Muscle of arm (tissue), 14 donors: ENCODE measurements at places on chromosomes 12 and 14.

DNA sequence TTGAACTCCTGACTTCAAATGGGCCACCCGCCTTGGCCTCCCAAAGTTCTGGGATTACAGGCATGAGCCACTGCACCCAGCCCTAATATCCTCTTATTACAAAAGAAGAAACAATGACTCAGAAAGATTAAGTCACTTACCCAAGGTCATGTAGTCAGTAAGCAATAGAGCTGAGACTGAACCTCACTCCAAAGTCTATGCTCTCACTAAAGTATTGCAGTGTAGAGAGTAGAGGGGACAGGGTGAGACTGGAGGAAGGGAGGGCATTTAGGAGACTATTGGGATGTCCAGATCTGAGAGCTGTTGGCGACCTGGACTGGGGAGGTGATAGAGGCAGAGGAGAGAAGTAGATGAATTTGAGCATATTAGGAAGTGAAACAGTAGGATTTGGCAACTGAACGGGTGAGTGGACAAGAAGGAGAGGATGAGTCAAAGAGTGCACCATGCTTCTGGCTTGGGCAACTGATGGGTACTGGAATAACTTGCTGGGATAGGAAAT, 11.8 kb downstream of the P2RX7 start:
- no peak for DNase-seq

- no peak for DNase-seq
These were observed 66.1 kb downstream of the ACADS start for GRCh38 chr12:120791669-120792176.

DNA sequence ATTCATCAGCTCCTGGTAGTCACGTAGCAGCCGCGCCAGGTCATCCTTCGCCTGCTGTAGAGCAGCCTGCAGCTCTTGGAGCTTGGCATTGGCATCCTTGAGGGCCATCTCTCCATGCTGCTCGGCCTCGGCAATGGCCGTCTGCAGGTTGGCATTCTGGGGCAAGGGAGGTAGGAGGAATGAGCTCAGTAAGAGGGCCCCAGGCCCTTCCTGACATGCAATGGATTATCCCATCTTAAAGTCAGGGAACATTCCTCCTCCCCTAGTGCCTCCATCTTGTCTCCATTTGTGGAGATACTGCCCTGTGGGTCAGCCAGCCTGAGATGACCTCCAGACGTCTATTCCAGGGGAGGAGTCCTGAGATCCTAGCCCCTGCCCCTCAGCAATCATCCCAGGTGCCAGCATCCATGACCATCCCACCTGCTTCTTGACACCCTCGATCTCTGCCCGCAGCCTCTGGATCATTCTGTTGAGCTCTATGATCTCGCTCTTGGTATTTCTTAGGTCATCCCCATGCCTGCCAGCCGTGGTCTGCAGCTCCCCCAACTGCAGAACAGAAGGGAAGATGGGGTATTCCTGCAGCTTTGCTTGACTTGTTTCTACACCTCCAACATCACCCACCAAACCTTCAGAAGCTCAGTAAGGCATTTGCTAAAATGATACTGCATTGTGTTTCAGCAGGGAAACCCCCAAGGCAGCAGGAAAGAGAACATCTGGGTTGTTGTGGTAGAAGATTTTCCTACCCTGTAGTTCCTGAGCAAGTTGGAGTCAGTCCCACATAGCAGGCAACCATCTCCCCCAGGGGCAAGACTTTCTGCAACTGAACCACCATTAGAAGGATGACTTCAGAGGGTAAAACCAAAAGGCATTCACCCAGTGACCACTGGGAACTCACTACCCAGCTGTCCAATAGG, 4.4 kb downstream of the KRT3 start:
- DNase-seq, result no peak

DNA sequence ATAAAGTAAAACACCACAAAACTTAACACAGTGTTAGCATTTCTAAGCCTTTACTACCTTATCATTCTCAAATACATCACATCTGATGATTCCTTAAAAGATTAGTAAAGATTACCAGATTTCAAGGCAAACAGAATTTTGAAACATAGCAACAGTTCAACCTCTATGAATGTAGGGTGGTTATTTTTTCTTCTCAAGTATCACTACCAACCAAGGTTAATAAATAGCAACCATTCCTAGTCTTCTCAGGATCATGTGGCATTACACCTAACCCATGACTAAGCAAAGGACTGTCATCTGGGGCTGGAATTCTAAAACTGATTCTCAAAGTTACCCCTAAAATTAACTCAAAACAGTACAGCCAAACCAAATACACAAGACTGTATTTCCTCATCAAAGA, 39.4 kb upstream of the CSRNP2 start:
- DNase-seq, result no peak

GRCh38 chr12:106135075-106135474, 3.7 kb downstream of the NUAK1 start:
- no peak for DNase-seq
